ENCODE measurements at places on chromosomes 2 and 18.

DNA sequence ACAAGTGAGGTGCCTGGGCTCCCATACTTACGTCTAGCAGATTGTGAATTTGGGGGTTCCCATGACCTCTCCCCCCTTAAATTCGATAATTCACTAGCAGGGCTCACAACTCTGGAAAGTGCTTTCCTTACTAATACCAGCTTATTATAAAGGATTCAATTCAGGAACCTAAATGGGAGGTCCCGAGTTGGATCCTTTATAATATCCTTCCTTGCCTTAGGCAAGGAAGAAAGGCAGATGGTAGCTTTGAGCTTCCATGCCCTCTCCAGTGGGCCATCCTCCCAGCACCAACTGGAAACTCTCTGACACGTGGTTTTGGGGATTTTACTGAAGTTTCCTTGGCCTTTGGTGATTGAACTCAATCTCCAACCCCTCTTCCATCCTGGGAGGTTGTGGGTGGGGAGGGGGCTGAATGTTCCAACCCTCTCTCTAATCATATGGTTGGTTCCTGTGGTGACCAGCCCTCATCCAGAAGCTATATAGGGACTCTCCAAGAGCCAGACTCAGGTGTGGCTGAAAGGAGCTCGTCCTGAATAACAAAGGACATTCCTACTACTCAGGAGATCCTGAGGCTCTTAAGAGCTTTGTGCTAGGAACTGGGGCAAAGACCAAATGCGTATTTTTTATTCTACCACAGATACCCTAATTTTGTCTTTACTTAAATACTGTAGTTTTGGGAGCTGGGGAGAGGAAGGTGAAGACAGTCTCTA, 62.2 kb downstream of the HAUS1 start:
- DNase-seq: no peak

- no peak for DNase-seq
Observed at GRCh38 chr2:239494578-239494977, 93.8 kb upstream of the HDAC4 start.

- DNase-seq: no peak
Observed at GRCh38 chr18:51163543-51163942, 33.9 kb downstream of the MEX3C start.

DNA sequence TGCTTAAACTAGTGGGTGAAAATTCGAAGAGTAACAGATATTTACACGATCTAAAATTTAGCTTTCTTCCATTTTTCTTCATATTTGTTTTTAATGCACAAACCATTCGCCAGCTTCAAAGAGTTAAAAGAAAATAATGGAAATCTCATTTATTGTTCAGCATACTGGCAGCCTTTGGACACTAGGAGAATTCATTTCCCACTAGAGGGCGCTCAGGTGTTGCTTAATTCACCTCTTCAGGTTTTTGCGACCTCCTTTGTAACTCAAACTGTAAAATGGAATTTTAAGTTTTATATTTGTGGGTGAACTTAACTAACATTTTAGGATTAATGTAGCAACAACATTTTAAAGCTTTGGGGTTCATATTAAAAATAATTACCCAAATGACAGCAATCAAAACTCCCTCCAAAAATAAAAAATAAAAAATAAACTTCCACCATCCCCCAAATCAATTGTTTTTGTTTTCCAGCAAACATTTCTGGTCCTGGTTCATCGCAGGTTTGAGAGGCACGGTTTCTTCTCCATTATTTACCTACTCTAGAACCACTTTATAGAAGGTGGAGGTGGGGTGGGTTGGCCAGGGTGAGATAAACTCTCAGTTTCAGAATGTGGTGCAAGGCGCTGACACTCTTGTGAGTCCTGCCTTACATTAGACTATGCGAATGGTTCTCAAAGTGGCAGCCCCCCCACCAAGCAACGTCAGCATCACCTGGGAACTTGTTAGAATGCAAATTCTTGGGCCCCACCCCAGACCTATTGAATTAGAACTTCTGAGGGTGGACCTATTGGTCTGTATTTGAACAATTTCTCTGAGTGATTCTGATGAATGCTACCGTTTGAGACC, 24.7 kb upstream of the PNPT1 start:
- no peak for DNase-seq

All from NCI-H524 treated with DMSO at 0.1 percent for 48 hours (cell line).